H1 (cell line): ENCODE measurements at places on chromosomes 1 and 21. TPM values are rescaled to one million over a fixed set of nuclear protein-coding genes. Genes with fewer than 3 reads are reported as not detected.

ERMAP gene
- 3.9 and 5.0 TPM in 2 replicates for total RNA-seq

GBP6 gene
- not detected in 2 replicates for total RNA-seq

SLC2A5 gene
- not detected in 2 replicates for total RNA-seq

CPLANE2 gene
- total RNA-seq, result 2.5 and 2.7 TPM in 2 replicates

GRCh38 chr1:169999331-169999741, 75.2 kb downstream of the KIFAP3 start:
- H3K27me3 ChIP-seq, result no peaks in the 10 kb centered on the region
- no peaks in the 10 kb centered on the region for H3K4me1 ChIP-seq
- H3K4me3 ChIP-seq, result no peak overlapping the region
- H3K27ac ChIP-seq, result no peak overlapping the region

- H3K4me3 ChIP-seq, result peak overlapping the region; percentile 74
- no peaks in the 10 kb centered on the region for H3K36me3 ChIP-seq
- H3K4me1 ChIP-seq, result peaks cover 19% of the 10 kb centered on the region
- peaks cover 42% of the 10 kb centered on the region for H3K27me3 ChIP-seq
- DNase-seq, result peak; percentile 96
Measured at GRCh38 chr1:18109756-18110597, 2.4 kb downstream of the IGSF21 start.

DNA sequence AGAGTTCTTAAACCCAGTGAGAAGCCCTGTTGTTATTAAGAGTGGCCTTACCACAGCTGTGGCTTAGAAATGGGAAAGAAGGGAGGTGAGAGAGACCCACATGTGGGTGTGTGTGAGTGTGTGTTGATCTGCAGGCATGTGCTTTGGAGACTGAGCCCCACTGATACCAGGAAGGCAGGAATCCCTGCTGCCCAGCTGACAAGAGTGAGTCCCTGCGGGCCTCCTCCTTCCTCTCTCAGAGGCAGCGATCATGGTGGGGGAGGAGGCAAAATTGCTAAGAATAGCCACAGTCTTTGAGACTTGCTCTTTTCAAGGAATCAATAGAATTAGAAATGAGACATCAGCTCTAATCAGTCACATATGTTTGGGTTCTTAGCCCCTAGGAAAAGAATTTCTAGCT, 87.0 kb upstream of the WARS2 start:
- peaks cover 4% of the 10 kb centered on the region for H3K4me1 ChIP-seq
- H3K27me3 ChIP-seq, result no peaks in the 10 kb centered on the region
- no peaks in the 10 kb centered on the region for H3K36me3 ChIP-seq

- DNase-seq, result no peak
- peak overlapping the region; percentile 92 for H3K4me3 ChIP-seq
- H3K27ac ChIP-seq, result no peak overlapping the region
- H3K4me1 ChIP-seq, result no peaks in the 10 kb centered on the region
- H3K36me3 ChIP-seq, result no peaks in the 10 kb centered on the region
Measured at GRCh38 chr1:40532844-40533424, 1.5 kb downstream of the ZNF684 start.

GRCh38 chr21:38944903-38945302, 139.2 kb downstream of the ETS2 start:
- H3K4me3 ChIP-seq, result no peak overlapping the region
- H3K36me3 ChIP-seq, result no peaks in the 10 kb centered on the region
- DNase-seq, result no peak
- no peak overlapping the region for H3K27ac ChIP-seq
- peaks cover 4% of the 10 kb centered on the region for H3K4me1 ChIP-seq
- no peaks in the 10 kb centered on the region for H3K27me3 ChIP-seq

DNA sequence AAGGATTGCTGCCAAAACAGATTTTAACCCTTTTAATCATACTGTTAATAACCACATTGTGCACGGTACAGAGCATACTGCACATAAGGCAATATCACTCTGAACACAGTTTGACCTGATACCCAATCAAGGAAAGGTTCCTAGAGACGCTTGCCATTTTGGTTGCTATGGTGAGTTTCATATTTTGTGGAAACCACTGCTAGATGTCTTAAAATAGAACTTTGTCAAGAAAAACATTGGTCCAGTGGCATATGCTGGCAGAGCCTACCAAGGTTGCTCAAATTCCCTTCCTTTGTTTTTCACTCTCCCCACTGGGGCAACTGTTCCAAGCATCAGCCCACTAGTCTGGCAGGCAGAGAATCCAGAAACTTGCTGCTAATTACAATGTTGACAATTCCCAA, 114.8 kb upstream of the DPYD start:
- no peaks in the 10 kb centered on the region for H3K27me3 ChIP-seq
- no peaks in the 10 kb centered on the region for H3K36me3 ChIP-seq
- no peak overlapping the region for H3K27ac ChIP-seq
- DNase-seq, result no peak
